ENCODE measurements at places on chromosomes 16 and 17.

GRCh38 chr17:64218066-64218465, 45.0 kb downstream of the TEX2 start:
- DNase-seq, result peak; percentile 15

GRCh38 chr17:9432134-9432885, 143.3 kb downstream of the STX8 start:
- DNase-seq, result no peak

DNA sequence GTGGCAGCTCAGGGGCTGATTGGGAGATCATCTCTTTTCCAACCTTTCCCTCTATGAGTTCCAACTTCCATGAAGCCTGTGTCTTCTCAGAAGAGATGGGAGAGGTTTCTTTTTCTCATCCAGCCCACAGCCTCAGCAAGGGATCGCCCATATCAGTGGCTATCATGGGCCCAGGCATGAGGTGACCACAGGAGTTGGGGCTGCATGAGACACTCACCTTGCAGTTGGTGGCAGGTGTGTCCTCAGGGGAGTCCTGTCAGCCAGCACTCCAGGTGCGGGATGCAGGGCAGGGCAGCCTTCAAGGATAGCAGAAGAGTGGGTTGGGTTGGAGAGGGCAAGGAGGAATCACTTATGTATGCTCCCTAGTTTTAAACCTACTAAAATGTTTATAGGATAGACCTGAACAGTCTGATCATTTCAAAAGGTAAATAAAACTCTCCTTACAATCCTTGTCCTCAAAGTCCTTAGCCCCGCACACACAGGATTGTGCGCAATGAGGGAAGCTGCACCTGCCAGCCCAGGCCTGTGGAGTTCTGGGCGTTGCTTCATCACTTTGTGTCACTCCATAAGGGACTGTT, 811.1 kb downstream of the KCNJ18 start:
- no peak for DNase-seq

- no peak for DNase-seq
These were observed 790.8 kb upstream of the SOX9 start for GRCh38 chr17:71330099-71330375.

DNA sequence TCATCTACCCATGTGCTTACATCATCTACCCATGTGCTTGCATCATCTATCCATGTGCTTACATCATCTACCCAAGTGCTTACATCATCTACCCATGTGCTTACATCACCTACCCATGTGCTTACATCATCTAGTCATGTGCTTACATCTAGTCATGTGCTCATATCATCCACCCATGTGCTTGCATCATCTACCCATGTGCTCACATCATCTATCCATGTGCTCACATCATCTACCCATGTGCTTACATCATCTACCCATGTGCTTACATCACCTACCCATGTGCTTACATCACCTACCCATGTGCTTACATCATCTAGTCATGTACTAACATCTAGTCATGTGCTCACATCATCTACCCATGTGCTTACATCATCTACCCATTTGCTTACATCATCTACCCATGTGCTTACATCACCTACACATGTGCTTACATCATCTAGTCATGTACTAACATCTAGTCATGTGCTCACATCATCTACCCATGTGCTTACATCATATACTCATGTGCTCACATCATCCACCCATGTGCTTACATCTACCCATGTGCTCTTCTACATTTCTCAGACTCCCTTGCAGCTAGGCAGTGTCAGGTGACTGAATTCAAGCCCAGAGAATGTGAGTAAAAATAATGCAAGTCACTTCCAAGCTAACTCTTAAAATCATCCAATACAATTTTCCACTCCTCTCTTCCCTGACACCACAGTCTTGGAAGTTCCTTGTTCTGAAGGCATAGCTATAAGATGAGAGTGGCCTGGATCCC, 196.8 kb downstream of the CBLN1 start:
- DNase-seq, result no peak

GRCh38 chr17:56699186-56699894, 105.8 kb downstream of the NOG start:
- DNase-seq, result no peak
